GM20000 (cell line): ENCODE measurements at places on chromosomes 11 and 22.

GRCh38 chr11:98572941-98573340, 447.8 kb upstream of the CNTN5 start:
- no peak for DNase-seq

GRCh38 chr22:48972979-48973693, 854.5 kb downstream of the BRD1 start:
- DNase-seq: no peak

- DNase-seq: no peak
Observed at GRCh38 chr11:2578929-2579270, 120.9 kb downstream of the KCNQ1OT1 start.

DNA sequence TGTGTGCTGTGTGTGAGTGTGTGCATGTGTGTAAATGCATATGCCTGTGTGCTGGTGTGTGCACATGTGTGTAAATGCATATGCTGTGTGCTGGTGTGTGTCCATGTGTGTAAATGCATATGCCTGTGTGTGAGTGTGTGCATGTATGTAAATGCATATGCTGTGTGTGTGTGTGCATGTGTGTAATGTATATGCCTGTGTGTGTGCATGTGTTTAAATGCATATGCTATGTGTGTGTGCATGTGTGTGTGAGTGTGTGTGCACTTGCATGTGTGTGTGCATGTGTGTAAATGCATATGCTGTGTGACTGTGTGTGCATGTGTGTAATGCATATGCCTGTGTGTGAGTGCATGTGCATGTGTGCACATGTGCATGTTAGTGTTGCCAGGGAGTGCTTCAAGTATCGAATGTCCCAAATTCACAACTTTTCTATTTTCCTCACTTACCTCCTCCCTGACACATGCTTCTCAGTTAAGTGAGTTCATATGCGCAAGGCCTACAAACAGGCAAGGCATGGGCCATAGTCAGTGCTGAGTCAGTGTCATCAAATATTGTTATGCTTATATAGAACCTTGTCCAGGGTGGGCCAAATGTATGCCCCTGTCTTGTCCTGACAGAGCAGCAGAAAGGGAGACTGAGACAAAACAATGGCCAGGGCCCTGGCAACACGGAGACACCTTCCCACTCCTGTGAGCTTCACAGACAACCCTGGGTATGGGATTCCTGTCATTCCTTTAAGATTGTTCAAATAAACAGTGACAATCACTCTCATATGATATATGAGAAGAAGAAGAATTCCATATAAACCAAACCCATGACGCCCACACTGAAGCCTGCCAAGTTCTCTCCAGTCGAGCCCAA, 38.6 kb downstream of the GGTLC2 start:
- no peak for DNase-seq

- DNase-seq: no peak
Observed at GRCh38 chr11:75767228-75767572, 1.4 kb upstream of the DGAT2 start.

- DNase-seq: peak; percentile 42
Observed at GRCh38 chr11:8090756-8091155, 9.7 kb downstream of the TUB start.

- no peak for DNase-seq
Observed at GRCh38 chr11:87628957-87629356, 546.3 kb downstream of the RAB38 start.

DNA sequence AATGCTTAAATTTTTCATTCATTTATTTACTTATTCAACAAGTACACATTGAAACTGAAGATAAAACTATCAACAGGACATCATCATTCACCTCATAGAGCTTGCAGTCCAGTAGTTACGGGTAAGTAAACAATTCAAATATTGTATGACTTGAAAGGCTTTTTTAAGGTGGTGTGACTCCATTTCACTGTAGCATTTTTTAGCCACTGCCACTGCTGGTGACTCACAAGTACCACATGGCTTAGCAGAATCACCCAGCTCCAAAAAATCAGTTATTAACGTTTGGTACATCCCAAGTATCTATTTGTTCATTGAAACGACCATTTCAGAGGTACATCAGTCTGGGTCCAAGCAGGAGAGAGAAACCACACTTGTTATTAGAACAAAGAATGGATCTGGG, 427.9 kb upstream of the DDI1 start:
- no peak for DNase-seq

- no peak for DNase-seq
Observed at GRCh38 chr11:132289590-132290256, 919.3 kb downstream of the NTM start.

DNA sequence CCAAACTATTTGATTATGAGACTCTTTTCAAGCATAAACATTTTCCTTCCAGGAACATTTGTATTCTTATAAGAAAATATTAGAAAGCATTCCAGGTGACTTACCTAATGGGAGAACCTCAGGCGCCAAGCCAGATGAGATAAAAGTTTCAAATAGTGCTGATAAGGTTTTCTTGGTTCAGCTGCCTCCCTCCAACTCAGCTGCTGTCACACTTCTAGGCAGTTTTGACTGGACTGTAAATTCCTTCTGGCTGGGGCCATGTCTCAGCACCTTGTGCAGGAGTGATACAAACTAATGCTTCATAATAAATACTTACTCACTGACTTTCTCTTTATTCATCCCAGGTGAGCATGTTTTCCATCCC, 131.1 kb downstream of the MED15 start:
- no peak for DNase-seq

DNA sequence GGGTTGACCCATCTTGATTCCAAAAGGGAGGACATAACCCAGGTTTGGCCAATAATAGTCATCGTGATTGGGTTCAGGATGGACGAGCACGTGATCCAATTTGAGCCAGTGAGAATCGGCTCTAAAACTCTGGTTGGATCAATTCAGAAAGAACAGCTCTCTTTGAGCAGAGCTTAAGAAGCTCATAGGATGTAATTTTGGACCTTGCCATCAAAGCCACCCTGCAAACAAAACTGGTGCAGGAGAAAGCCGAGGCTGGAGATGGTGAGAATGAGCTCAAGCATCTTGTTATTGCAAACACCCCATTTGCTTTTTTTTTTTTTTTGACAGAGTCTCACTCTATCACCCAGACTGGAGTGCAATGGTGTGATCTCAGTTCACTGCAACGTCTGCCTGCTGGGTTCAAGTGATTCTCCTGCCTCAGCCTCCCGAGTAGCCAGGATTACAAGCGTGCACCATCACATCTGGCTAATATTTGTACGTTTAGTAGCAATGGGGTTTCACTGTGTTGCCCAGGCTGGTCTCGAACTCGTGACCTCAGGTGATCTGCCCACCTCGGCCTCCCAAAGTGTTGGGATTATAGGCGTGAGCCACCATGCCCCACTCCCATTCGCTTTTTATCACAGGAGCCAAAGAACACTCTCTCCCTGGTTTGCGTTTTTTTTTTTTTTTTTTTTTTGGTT, 13.8 kb upstream of the MIAT start:
- DNase-seq: no peak

DNA sequence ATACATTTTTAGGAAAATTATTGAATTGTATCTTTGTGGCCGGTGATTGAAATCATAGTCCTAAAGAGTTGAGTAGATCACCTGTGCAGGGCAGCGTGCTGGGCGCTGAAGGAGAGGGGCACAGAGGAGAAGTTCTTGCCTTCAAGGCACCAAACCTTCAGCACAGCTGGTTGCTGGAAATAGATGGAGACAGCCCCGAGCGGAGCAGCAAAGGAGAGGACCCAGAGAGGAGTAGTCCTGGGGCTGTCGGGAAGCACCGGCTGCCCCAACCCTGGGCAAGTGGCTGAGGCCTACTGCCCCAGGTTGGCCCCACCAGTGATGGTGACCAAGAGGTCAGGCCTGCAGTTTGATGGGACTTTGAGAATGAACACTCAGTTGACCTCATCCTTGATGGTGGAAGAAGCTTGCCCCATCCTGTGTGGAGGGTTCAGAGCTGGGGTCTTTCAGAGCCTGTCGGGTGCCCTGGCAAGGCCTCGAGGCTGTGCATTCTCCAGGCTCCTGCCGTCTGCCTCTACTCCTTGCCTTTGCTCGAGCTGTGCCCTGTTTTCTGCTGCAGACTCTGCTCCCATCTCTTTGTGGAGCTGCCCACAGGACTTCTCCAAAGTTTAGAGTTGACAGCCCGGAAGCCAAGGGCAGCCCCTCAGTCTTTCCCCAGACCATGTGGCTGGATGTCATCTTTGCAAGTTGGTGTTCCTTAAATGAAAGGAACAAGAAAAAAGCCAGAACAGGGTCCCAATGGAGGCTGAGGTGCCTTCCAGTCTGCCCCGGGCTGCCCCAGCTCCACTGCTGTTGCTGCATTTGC, 285.1 kb downstream of the TBC1D22A start:
- no peak for DNase-seq

DNA sequence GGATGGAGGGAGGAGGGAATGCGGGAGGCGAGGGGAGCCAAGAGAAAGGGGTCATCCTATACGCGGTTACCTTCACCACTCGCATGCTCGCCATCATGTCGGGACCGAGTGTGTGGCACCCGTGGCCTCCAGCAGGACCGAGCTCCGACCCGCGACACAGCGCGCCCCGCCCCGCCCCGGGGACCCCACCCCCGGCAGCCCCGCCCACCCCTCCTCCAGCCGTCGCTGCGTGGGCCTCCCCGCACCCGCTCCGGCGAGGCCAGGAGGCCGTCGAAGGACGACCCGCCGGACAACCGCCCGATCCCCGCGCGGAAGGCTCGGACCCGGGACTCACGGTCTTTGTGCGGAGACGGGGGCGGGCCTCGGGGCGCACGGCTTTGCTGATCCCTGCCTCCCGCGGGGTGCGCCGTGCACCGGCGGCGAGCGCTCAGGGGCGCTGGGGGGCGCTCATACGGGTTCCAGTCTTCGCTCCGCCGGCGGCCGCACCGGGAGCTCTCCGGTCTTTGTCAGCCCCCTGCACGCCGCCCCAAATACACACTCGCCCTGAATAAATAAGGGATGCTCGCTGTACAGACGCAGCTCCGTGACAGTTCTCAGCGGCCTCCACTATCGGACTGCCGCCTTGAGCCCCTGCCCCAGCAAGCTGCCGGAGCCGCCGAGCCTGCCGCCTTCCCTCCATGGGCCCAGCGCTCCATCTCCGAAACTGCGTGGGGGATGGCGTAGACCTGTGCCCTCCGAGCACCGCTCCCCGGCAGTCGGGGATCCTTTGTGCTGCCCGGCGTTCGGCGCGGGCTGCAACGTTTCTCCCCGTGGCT, at the start of gene UBE2L6:
UBE2L6 (minus strand) TSS at position 158 of the 815 bp plus-strand sequence; CDS start at position 97, 61 bp downstream.
- peak; percentile 85 for DNase-seq

DNA sequence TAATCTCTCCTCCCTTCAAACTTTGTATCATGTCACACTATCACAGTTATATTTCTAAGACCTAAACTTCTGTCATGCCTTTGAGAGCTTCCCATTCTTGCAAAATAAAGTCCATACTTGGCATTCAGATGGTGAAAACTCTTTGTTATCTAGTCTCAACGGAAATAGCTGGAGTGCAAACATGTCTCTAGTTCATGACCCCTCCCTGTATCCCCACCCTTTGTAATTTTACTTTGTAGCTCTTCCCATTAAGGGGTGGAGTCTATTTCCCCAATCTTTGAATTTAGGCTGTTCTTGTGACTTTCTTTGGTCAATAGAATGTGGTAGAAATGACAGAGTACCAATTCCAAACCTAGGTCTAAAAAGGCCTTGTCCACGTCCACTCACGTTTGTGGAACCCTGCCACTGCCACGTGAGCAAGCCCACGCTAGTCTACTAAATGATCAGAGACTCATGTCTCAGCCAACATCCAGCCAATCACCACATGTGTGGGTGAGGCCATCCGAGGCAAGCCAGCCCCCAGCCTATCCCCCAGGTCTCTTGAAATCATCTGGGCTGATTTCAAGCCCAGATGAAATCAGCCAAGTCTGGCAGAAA, 23.4 kb downstream of the SLN start:
- no peak for DNase-seq

- DNase-seq: no peak
Observed at GRCh38 chr22:49010901-49011300, 816.8 kb downstream of the BRD1 start.
